ENCODE measurements at places on chromosomes 16 and 17.

DNA sequence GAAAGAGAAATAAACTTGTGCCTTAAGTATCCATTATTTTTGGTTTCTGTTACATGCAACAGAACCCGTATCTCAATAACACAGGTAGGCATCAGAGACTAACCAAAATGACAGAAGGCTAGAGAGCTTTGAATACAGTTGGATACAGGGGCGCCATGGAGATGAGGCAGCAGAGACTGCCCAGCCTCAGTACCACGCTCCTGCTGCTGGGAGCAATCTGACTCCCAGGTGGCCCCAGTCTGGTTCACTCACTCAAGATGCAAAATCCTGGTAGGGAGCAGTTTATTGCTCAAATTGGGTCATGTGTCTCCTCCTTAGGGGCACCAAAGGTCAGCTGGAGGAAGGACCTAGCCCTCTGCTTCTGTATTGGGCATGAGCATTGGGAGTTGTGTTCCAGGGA lies 218.9 kb downstream of the USP22 start:
- DNase-seq = no peak

DNA sequence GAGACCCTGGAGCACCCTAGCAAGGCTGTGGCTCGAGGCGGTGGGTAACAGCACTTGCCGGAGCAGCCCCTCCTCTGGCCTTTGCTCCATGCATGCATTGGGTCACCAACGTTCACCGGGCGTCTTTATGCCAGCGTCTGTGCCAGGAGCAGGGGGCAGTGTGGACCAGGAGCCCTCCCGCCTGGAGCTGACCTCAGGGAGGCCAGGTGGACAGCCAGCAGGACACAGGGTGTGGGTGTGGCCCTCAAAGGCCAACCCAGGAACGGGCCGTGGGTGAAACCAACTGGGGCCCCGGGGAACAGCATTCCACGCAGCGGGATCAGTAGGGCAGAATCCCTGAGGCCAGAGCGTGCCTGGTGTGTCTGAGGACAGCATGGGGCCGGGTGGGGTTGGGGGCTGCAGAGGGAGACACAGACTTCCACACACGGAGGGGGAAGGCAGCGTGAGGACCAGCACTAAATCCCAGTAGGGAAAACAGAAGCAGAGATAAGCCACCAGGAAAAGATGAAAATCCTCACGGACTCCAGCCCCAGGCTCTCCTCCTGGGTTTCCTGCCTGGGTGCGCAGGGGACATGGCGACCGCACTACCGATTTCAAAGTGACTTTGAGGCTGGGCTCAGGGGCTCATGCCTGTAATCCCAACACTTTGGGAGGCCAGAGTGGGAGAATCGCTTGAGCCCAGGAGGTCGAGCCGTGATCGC lies 2.9 kb upstream of the CD7 start:
- DNase-seq = no peak

- DNase-seq = no peak
These were observed 190.6 kb downstream of the MAF start for GRCh38 chr16:79409978-79410377.

DNA sequence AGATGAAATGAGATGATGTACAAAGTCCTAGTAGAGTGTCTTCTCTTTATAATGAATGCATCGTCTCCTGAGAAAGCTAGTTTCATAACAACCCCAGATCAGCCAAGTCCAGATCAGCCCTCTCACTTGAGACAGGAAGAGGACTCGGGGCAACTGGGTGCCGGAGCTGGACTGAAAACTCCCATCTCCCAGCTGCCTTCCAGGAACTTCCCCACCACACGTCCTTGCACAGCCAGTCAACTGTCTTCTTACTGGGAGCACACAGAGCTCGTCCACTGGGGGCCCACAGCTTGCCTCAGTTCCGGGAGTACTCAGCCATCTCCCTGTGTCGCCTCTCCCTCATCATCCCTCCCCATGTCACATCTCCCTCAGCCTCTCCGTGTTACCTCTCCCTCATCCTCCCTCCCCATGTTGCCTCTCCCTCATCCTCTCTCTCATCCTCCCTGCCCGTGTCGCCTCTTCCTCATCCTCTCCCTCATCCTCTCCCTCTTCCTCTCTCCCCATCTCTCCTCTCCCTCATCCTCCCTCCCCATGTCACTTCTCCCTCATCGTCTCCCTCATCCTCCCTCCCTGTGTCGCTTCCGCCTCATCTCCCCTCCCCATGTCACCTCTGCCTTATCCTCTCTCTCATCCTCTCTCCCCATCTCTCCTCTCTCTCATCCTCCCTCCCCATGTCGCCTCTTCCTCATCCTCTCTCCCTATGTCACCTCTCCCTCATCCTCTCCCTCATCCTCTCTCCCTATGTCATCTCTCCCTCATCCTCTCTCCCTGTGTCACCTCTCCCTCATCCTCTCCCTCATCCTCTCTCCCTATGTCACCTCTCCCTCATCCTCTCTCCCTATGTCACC lies 22.4 kb upstream of the KCNH6 start:
- DNase-seq = no peak

- no peak for DNase-seq
These were observed 151.5 kb downstream of the AATF start for GRCh38 chr17:37100231-37100630.

All from GM12892 (cell line).